Right ventricle myocardium superior (tissue), 1 donor: ENCODE measurements at places on chromosomes 12 and 14. TPM values are rescaled to one million over a fixed set of nuclear protein-coding genes. Genes with fewer than 3 reads are reported as not detected.

Gene SYCP3
- total RNA-seq: not detected

Gene CD163
- 72.0 TPM for total RNA-seq

Gene FOXM1
- total RNA-seq: 1.5 TPM

Gene LAG3
- 0.22 TPM for total RNA-seq
